ENCODE measurements at places on chromosomes 2 and 18.

DNA sequence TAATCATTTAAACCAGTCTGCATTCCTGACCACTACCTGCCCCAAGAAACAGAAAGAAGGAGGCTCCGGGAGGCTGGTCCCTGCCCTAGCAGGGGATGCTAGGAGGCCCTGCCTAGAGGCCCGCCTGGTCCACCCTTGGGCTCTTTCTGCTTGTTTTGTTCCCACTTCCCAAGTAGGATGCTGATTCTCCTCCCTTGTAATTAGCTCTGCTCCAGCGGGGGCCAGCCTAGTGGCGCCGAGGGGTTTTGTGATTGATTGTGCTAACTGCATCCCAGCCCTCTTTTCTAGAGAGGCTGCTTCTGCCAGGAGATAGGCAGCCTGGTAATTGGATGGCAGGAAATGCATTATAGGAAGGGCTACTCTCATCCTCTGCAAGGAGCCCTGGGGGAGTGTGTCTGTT lies 220.0 kb downstream of the LOXHD1 start:
- no peak for DNase-seq

GRCh38 chr2:222698276-222698675 lies 26.8 kb downstream of the MOGAT1 start:
- DNase-seq, result no peak

- no peak for DNase-seq
Observed at GRCh38 chr2:5685225-5685624, 7.0 kb upstream of the SOX11 start.

GRCh38 chr2:107728586-107728985 lies 98.1 kb upstream of the RGPD4 start:
- DNase-seq, result peak; percentile 81

GRCh38 chr2:51441786-51442185 lies 409.9 kb upstream of the NRXN1 start:
- DNase-seq, result no peak

DNA sequence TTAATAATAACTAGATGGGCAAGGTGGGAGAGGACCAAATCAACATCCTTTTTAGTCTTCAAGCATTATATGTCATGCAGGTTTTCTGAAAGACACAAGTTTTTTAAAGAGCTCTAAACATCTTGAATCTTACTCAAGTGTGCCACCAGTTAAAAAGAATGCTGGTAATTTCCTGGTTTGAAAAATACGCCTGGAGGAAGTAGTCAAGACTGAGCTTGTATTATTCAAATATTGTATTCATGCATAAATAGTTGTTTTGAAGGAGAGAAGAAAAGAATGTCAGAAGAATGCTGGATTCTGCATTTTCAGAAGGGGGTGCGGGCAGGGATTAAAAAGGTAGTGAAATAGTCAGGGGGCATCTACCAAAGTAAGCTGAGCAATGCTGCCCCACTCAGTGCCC lies 90.7 kb downstream of the WDPCP start:
- no peak for DNase-seq

- no peak for DNase-seq
Observed at GRCh38 chr18:34448662-34449061, 223.9 kb upstream of the NOL4 start.

DNA sequence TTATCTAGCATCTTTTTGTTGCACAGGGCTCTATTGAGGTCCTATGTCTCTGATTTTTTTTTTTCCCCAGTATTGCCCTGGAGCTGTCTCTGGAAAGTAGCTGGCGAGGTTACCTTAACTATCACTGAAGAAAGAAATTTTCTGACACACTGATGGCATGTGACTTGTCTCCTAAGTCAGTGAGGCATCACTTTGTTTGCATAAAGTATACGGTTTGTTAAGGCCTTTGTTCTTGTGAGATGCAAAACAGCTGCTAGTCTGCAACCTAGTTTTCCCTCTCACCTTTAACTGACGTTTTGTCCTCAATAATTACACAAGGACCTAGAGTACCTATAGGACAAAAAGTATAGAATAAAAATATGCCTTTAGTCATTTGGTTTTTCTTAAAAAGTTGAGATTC lies 41.8 kb downstream of the UBXN4 start:
- DNase-seq, result peak; percentile 17

DNA sequence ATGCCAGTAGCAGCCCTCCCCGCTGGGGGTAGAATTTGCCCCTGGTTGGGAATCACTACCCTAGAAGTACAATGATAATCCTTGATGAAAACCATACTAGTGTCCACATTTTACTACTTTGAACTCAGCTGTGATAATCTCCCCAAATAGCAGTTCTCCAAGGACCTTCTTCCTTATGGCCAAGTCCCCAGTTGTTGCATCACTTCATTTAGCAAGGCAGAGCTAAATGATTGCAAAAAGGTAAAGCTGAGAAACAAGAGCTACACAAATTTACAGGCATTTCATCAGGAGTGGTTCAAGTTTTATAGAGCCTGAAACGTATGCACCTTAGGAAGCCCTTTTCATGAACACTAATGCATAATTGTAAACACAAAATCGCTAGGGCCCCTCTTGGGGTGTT lies 44.9 kb upstream of the REL start:
- no peak for DNase-seq

- DNase-seq, result no peak
Observed at GRCh38 chr18:2412281-2412680, 159.0 kb downstream of the METTL4 start.

- DNase-seq, result no peak
Observed at GRCh38 chr18:77815666-77816338, 566.2 kb downstream of the GALR1 start.

- DNase-seq, result no peak
Observed at GRCh38 chr2:202813387-202813786, 58.2 kb downstream of the ICA1L start.

DNA sequence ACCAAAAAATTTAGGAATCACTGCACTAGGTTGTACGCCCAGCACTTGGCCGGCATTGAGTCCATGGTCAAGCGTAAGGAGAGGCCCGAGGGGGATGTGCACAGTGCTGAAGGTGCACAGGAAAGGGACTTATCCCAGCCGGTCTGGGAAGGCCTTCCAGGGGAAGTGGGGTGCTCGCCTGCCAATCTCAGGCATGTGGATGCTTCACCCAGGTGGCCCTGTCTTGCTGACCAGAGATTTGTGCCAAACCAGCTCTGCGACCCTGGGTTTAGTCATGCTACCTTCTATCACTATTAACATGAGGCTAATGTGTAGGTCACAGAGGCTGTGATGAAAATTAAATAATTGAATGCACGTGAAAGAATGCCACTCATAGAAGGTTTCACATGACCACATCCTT lies 1.7 kb upstream of the ITM2C start:
- no peak for DNase-seq

- peak; percentile 90 for DNase-seq
Observed at GRCh38 chr2:177282181-177282641, 17.7 kb upstream of the NFE2L2 start.

GRCh38 chr18:741931-742512 lies 29.6 kb upstream of the ENOSF1 start:
- DNase-seq, result peak; percentile 55

GRCh38 chr2:239329284-239329971 lies 71.4 kb downstream of the HDAC4 start:
- DNase-seq, result no peak

DNA sequence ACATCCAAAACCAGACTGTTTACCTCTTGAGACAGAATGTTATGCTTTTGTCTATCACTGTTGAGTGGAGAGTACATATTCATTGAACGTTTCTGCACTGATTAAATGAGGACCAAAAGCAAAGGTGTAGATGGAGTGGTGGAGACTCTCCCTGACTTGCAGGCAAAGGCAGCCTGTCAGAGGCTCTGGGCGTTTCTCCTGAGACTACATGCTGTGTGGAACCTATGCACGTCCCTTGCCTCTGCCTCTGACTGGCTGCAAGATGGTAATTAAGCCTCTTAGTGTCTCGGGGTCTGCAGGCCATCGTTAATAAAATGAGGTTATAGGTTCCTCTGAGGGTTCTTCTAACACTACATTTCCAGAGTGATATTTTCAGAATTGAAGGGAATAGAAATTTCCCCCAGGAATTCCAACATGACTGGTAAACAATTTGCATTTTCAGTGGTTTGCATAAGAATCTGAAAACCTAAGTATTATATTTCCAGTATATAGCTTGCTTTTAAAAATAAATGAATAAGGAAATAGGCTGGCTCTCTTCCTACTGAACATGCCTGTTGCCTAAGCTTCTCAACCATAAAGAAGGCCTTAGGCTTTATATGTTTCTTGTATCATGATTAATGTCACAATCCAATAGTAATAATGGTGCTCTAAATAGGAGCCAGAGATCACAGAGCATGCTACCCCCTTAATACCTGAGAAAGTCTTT lies 107.4 kb downstream of the FTCDNL1 start:
- no peak for DNase-seq

- no peak for DNase-seq
Observed at GRCh38 chr2:218869064-218869463, 9.5 kb downstream of the WNT6 start.

GRCh38 chr2:224520064-224520463 lies 65.1 kb downstream of the CUL3 start:
- no peak for DNase-seq

DNA sequence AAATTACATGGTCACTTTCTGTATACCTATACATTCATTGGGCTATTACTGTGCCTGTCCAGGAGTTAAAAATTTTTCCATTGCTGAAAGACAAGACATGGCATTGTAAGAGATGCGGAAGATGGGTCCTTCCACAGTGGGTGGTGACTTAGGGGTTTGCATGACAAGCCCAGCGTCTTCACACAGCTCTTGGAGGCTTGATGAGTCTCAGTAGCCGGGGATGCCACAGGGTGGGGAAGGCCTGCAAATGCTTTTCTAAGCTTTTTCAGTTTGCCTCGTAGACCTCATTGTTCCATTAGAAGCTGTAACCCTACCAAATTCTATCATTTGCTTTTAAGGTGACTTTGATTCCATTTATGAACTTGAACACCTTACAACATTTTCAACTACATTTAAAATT lies 18.1 kb upstream of the MAPRE3 start:
- DNase-seq, result no peak

- DNase-seq, result no peak
Observed at GRCh38 chr2:136254681-136255080, 136.7 kb upstream of the CXCR4 start.

- peak; percentile 33 for DNase-seq
Observed at GRCh38 chr2:215356334-215356947, 44.6 kb downstream of the ATIC start.

DNA sequence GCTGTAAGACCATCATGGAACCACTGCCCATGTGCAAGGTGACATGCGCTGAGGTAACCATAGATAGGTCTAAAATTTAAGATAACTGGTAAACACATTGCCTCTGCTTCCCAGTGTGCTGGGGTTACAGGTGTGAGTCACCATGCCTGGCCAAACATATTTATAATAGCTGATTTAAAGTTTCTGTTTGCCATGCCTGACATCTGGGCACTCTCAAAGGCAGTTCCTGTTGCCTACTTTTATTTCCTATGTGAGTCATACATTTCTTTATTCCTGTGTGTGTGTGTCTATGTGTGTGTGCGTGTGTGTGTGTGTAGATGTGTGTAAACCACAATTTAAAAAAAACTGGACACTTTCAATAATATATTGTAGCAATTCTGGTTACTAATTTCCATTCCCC lies 415.2 kb upstream of the NETO1 start:
- peak; percentile 54 for DNase-seq

DNA sequence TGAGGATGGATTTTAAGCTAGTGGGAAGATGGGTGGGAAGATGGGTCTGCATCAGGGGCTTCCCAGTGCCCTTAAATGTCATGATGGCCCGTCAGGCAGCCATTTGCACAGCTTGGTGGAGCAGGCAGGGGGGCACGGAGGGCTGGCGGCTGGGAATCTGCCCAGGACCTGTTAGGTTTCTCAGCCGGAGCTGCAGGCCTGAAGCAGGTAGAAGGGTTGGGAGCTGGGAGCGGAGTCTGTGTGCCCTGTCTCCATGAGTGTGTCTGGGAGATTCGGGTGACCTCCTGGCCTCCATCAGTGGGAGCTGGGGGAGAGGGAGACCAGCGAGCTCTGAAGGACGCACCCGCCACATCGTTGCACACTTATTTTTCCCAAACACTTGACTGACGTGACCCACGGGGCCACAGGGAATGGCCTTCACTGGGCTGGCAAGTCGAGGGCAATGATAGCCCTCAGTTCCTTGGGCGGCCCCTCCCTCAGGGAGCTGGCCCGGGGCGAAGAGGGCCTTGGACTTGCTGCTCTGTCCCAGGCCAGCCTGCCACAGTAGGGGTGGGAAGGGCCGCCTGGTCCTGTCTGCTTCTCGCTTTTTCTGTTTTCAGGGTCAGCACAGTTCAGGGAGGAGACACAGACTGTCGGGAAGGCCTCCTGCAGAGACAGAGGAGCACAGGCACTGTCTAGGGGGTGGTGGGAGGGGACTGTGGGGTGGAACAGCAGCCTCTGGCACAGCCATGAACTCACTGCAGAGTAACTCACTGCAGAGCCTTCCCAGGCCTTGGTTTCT lies 236.8 kb downstream of the ZBTB7C start:
- no peak for DNase-seq

GRCh38 chr18:77876319-77876865 lies 626.7 kb downstream of the GALR1 start:
- DNase-seq, result no peak
